ENCODE measurements at places on chromosomes 7 and 10.
A peak's percentile ranks its signal among the peaks of the same experiment; 100 is the strongest.

DNA sequence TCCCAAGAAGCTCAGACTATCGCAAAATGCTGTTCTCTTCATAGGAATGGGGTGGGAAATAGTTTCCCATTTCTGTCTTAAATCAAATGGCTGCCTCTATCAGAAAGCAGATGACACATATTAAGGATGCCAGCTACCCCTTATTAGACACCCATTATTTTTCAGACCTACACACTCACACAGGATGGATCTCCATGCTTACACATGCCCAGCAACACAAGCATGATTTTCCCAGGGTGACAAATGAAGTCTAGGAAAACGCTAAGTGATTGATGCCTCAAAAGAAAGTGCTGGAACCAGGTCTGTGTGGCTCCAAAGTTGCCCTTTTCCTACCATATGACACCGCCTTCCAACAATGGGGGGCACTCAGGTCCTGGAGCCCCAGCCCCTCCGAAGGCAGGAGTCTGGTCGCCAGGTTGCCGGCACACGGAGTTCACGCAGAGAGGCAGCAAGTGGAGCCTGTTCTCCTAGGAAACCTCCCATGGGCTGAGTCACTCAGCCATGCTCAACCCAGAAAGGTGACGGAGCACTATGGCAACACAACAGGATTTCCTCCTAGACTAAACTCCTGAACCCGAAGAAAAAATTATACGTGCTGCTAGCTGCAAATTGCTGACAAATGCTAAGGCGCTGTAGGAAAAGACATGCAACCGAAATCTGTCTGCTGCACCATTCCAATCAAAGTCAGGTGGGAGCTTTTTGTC is 19.8 kb downstream of the VOPP1 start:
- peaks cover 21% of the 10 kb centered on the region for H3K36me3 ChIP-seq
- H3K27me3 ChIP-seq: no peaks in the 10 kb centered on the region
- no peak overlapping the region for H3K27ac ChIP-seq
- H3K4me1 ChIP-seq: peaks cover 91% of the 10 kb centered on the region
- DNase-seq: no peak

GRCh38 chr7:18163091-18163490 is 135.4 kb upstream of the PRPS1L1 start:
- no peak overlapping the region for H3K27ac ChIP-seq
- H3K36me3 ChIP-seq: no peaks in the 10 kb centered on the region
- no peaks in the 10 kb centered on the region for H3K4me1 ChIP-seq
- DNase-seq: no peak
- H3K27me3 ChIP-seq: no peaks in the 10 kb centered on the region

GRCh38 chr7:47549916-47550315 is 32.0 kb downstream of the TNS3 start:
- H3K4me1 ChIP-seq: no peaks in the 10 kb centered on the region
- H3K4me3 ChIP-seq: no peak overlapping the region
- H3K27me3 ChIP-seq: no peaks in the 10 kb centered on the region
- no peak for DNase-seq

GRCh38 chr7:42217548-42217947 is 19.5 kb downstream of the GLI3 start:
- H3K27me3 ChIP-seq: peaks cover 7% of the 10 kb centered on the region
- H3K4me3 ChIP-seq: no peak overlapping the region
- no peaks in the 10 kb centered on the region for H3K36me3 ChIP-seq

GRCh38 chr10:31683682-31684081 is 244.9 kb downstream of the ARHGAP12 start:
- no peaks in the 10 kb centered on the region for H3K36me3 ChIP-seq
- no peak for DNase-seq
- H3K4me3 ChIP-seq: no peak overlapping the region
- H3K27ac ChIP-seq: no peak overlapping the region
- peaks cover 2% of the 10 kb centered on the region for H3K27me3 ChIP-seq

DNA sequence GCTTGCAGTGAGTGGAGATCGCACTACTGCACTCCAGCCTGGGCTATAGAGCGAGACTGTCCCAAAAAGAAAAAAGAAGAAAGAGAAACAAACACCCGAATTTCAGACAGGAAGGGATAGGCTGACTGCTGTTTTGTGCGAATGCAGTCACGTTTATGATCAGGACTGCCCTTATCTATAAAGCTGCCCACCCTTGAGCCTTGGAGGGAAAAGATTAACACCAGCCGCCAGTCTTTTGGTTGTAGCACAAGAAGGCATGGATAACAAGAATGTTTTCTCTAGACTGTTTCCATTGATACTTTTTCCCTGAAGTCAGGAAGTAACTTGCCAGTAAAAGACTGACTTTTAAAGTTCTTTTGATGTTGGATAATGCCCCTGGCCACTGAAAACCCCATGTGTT is 314.0 kb downstream of the BICC1 start:
- no peaks in the 10 kb centered on the region for H3K27me3 ChIP-seq
- no peak overlapping the region for H3K27ac ChIP-seq
- DNase-seq: no peak

GRCh38 chr7:22399546-22399945 is 42.6 kb upstream of the RAPGEF5 start:
- DNase-seq: no peak
- H3K27me3 ChIP-seq: no peaks in the 10 kb centered on the region
- H3K27ac ChIP-seq: no peak overlapping the region
- no peak overlapping the region for H3K4me3 ChIP-seq

- H3K4me1 ChIP-seq: peaks cover 54% of the 10 kb centered on the region
- H3K27me3 ChIP-seq: no peaks in the 10 kb centered on the region
- peak; percentile 63 for DNase-seq
- H3K4me3 ChIP-seq: no peak overlapping the region
- H3K36me3 ChIP-seq: peaks cover 41% of the 10 kb centered on the region
Observed at GRCh38 chr10:72096115-72097000, 8.0 kb upstream of the SPOCK2 start.

GRCh38 chr10:5658871-5659618 is 7.3 kb downstream of the ASB13 start:
- no peak overlapping the region for H3K4me3 ChIP-seq
- H3K27ac ChIP-seq: no peak overlapping the region
- H3K27me3 ChIP-seq: no peaks in the 10 kb centered on the region
- no peaks in the 10 kb centered on the region for H3K36me3 ChIP-seq
- DNase-seq: no peak
- H3K4me1 ChIP-seq: peaks cover 41% of the 10 kb centered on the region

DNA sequence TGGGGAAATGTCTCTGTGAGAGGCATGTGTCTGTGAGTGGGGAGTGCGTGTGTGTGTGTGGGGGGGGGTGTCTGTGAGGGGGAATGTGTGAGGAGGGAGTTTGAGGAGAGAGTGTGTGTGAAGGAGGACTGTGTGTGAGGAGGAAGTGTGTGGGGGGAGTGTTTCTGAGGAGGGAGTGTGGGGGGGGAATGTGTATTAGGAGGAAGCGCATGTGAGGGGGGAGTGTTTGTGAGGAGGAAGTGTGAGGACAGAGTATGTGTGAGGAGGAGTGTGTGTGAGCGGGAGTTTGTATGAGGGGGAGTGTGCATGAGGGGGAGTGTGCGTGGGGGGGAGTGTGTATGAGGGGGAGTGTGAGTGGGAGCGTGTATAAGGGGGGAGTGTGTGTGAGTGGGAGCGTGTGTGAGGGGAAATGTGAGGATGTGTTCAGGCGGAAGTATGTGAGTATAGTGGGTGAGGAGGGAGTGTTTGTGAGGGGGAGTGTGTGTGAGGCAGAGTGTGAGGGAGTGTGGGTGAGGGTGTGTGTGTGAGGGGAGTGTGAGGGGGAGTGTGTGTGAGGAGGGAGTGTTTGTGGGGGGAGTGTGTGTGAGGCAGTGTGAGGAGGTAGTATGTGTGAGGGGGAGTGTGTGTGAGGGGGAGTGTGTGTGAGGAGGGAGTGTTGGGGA is 21.8 kb upstream of the PTPRN2 start:
- H3K27me3 ChIP-seq: no peaks in the 10 kb centered on the region
- peaks cover 10% of the 10 kb centered on the region for H3K36me3 ChIP-seq
- DNase-seq: no peak
- peaks cover 14% of the 10 kb centered on the region for H3K4me1 ChIP-seq

DNA sequence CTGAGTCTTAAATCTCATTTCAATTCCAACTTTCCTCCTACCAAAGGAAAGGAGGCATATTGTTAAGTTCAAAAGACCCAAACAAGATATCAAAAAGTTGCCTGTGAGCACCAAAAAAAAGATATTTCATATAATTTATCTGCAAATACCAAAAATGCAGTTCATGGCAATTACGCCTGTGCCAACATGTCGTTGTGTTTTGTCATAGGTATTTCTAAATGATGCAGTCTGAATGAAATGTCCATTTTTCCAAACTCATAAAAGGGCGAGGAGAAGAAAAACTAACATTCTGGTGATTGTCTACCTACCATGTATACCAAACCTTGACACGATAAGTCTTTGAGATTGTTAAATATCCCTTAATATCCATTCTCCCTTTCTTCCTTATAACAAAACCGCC is 109.8 kb downstream of the SGMS1 start:
- no peak for DNase-seq
- H3K27me3 ChIP-seq: no peaks in the 10 kb centered on the region
- H3K4me3 ChIP-seq: no peak overlapping the region
- peaks cover 3% of the 10 kb centered on the region for H3K36me3 ChIP-seq

DNA sequence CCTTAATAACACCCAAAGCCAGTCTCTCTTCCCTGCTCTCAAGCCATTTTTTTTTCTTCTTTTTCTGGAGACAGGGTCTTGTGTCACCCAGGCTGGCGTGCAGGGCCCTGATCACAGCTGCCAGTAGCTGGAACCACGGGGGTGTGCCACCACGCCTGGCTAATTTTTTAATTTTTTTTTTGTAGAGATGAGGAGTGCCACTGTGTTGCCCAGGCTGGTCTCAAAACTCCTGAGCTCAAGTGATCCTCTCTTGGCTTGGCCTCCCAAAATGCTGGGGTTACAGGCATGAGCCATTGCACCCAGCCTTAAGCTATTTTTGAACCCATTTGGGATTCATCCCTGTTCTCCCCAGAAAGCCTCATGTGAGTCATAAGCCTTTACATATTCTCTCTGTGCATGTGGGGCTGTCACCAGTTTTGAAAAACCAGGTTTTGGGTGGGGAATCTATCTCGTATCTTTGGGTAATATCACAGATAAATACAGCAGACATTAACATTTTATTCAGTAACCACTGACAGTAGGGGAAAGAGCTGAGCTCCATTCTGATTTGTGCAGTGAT is 15.5 kb downstream of the ZNF487 start:
- no peaks in the 10 kb centered on the region for H3K27me3 ChIP-seq
- no peak for DNase-seq
- H3K4me3 ChIP-seq: peak overlapping the region; percentile 39
- peaks cover 13% of the 10 kb centered on the region for H3K36me3 ChIP-seq

DNA sequence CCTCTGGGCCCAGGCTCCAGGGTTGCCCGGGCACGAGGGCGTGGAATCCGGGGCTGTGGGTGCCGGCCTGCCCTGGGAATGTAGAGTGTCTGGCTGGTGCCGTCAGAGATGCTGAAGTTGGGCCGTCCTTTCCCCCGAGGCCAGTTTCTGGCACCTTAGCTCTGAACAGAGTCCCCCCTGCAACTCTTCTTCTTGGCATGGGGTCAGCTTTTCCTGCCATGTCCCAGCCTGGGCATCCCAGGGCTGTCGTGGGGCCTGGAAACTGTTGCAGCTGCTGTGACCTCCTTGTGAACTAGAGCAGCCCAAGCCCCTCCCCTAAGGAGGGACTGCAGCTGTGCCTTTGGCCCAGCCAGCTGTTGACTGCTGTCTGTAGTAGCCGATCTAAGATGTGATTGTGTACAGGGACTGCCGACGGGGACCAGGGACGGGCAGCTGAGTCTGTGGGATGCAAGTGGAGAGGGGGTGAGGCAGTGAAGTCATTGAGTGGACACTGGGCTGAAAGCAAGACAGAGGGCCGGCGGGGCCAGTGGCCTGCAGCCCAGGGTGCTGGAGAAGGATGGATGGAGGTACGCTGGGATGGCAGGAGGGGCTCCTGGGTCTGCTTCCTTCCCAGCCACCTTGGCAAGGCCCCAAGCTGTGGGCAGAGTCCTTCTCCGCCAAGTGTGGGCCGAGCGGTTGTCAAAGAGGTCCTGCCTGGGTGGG is 35.8 kb downstream of the GBX1 start:
- no peaks in the 10 kb centered on the region for H3K27me3 ChIP-seq
- no peak for DNase-seq
- H3K4me3 ChIP-seq: no peak overlapping the region
- no peaks in the 10 kb centered on the region for H3K4me1 ChIP-seq
- no peaks in the 10 kb centered on the region for H3K36me3 ChIP-seq

GRCh38 chr10:103235775-103236174 is 9.9 kb upstream of the RPEL1 start:
- H3K4me3 ChIP-seq: no peak overlapping the region
- no peaks in the 10 kb centered on the region for H3K27me3 ChIP-seq
- no peaks in the 10 kb centered on the region for H3K36me3 ChIP-seq
- no peak overlapping the region for H3K27ac ChIP-seq
- peaks cover 4% of the 10 kb centered on the region for H3K4me1 ChIP-seq
- no peak for DNase-seq

GRCh38 chr7:138077809-138078208 is 1.6 kb downstream of the AKR1D1 start:
- H3K27ac ChIP-seq: no peak overlapping the region
- no peaks in the 10 kb centered on the region for H3K4me1 ChIP-seq
- H3K36me3 ChIP-seq: no peaks in the 10 kb centered on the region
- H3K4me3 ChIP-seq: no peak overlapping the region
- H3K27me3 ChIP-seq: no peaks in the 10 kb centered on the region

DNA sequence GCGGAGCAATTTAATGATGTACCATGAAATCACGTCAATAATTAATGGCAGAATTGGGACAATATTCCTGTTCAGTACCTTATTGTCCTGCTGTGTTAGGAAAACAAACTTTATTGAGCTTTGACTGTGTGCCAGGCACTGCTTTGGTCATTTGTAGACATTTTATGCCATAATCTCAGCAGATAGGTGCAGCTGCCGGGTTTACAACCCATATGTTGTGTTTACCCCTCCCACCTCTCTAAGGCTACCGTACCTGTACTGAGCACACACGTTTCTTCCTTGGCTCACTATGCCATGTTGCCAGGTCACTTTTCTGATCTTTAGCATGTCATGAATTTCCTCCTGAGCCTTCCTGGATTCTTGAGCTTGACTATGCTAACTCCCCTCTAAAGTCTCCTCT is 422.2 kb downstream of the PHTF2 start:
- H3K36me3 ChIP-seq: no peaks in the 10 kb centered on the region
- H3K27ac ChIP-seq: no peak overlapping the region
- DNase-seq: no peak
- H3K4me3 ChIP-seq: no peak overlapping the region

DNA sequence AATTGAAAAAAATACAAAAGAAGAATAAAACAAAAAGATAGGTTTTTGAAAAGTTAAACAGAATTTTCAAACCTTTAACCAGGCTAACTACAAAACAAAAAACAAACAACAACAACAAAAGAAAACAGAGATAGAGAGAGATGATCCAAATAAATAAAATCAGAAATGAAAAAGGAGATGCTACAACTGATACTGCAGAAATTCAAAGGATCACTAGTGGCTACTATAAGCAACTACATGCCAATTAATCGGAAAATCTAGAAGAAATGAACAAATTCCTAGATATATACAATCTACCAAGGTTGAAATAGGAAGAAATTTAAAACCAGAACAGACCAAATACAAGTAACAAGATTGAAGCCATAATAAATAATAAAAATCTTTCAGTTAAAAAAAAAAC is 326.8 kb upstream of the VSTM2A start:
- H3K27me3 ChIP-seq: no peaks in the 10 kb centered on the region
- H3K36me3 ChIP-seq: no peaks in the 10 kb centered on the region
- no peak overlapping the region for H3K27ac ChIP-seq
- no peak overlapping the region for H3K4me3 ChIP-seq
- DNase-seq: no peak

Measured in activated CD8-positive, alpha-beta T cell treated with anti-CD3 and anti-CD28 coated beads for 36 hours (primary cell).